Activated CD8-positive, alpha-beta memory T cell treated with anti-CD3 and anti-CD28 coated beads for 24 hours (primary cell): ENCODE measurements at places on chromosomes 16 and 17.
A peak's percentile ranks its signal among the peaks of the same experiment; 100 is the strongest.

GRCh38 chr17:10295728-10296343 is 77.0 kb downstream of the MYH13 start:
- DNase-seq, result peak; percentile 60

GRCh38 chr17:51667706-51668083 is 407.3 kb downstream of the UTP18 start:
- DNase-seq, result no peak

- no peak for DNase-seq
Observed at GRCh38 chr17:79341222-79341780, 266.7 kb downstream of the ENGASE start.

- no peak for DNase-seq
Observed at GRCh38 chr16:27547134-27547533, 2.6 kb downstream of the GTF3C1 start.

DNA sequence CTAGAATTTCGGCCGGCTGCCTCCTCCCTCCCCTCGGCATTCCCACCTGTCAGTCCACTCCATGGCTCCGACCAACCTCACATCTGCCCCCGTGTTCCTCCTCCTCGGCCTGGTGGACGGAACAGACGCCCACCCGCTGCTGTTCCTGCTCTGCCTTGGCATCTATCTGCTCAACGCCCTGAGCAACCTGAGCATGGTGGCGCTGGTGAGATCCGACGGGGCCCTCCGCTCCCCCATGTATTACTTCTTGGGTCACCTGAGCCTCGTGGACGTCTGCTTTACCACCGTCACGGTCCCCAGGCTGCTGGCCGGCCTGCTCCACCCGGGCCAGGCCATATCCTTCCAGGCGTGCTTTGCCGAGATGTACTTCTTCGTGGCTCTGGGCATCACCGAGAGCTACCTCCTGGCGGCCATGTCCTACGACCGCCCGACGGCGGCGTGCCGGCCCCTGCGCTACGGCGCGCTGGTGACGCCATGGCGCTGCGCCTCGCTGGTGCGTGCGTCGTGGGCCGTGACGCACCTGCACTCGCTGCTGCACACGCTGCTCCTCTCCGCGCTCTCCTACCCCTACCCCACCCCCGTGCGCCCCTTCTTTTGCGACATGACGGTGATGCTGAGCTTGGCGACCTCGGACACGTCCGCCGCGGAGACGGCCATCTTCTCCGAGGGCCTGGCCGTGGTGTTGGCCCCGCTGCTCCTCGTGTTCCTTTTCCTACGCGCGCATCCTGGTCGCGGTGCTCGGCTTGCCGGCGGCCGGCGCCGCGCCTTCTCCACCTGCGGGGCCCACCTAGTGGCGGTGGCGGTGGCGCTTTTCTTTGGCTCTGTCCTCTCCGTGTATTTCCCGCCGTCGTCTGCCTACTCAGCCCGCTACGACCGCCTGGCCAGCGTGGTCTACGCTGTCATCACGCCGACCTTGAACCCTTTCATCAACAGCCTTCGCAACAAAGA is at the start of gene OR3A2:
TSS of gene OR3A2 (minus strand) at position 440 of the 948 bp plus-strand sequence.
- DNase-seq, result no peak

DNA sequence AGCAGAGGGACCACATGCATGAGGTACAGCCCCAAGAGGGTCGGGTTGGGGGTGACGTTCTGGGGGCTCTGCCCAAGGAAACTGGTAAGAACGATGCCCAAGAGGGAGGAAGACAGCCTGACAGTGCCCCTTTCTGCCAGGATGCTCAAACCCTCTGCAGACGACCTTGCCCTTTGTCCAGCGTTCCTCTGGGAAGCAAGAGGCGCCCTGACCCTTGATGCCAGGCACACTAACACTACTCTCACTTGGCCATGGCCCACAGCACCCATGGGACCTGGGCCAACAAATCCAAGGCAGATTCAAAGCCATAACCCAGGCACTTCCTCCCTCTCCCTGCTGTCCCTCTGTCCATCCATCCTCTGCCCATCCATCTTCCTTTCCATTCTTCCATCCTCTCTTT is 20.4 kb downstream of the TK2 start:
- no peak for DNase-seq

GRCh38 chr17:41919840-41920579 is 1.3 kb upstream of the ACLY start:
- DNase-seq, result no peak

DNA sequence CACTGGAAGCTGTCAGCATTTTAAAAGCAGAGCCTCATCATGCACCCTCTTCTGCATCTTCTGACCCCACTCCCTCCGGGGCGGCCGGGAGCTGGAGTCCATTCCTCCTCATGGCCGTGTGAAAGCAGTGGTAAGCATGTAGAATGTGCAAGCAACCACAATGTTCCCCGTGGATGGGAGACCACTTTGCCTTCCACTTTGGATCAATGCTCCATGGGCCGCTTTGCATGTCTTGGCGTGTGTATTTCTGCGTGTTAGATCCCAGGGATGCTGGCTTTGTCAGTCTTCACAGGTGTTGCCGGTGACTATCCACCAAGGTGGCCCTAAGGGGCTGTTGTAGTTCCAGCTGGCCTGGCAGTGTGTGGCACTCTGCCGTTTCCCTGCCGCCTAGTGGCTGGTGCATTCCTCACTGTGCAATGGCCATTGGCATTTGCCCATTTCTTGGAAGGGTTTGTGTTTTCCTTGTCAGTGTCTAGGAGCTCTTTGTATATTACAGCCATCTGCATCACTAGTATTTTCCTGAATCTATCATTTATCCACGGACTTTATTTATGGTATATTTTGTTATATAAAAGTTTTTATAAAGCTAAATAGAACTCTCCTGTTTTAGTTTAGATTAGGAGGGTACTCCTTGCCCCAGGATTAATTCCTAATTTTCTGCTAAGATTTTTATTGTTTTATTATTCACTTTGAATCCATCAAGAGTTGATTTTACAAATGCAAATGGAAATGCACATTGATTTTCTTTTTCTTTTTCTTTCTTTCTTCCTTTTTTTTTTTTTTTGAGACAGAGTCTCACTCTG is 5.8 kb upstream of the ALDH3A1 start:
- DNase-seq, result no peak

DNA sequence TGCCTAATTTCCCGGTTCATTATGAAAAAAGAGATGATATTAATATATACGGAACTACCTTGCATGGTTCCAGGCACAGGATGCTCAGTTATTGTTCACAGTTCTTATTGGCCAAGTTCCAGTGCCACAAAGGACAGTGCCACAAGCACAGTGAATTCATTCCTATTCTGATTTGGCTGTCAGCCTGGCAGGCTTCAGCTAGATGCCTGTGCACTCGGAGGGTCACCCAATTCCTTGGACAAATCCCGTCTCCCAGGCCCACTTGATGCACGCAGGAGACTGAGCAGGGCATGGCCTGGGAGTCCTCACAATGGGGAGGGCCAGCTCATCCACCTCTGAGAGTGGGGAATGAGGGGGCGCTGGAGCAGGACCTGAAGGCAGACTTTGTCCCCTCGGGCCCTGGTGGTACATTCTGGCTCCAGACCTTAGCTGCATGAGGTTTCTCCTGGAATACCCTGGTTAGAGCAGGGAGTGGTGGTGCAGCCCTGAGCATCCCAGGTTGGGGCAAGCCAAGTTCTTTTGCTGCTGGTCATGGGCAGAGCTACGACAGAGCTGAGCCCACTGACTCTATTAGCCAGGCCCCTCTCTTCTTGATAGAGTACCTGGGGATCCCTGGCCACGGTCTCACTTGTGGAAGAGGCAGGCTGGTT is 41.4 kb downstream of the MIS12 start:
- no peak for DNase-seq

DNA sequence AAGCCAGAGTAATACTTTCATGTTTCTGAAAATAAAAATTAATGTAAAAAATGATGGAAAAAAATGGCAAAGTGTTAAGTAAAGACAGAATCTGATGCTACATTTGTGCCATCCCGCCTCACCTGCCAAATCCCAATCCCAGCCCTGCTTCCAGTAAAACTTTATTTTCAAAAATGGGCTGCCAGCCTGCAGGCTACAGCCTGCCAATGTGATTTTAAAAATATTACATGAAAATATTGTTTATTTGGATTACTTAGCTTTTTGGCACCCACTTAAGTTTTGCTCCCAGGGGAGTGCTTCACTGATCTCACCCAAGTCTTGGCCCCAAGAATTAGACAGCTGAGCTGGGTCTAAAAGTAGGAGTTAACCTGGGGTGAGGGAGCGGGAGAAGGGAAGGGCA is 112.8 kb downstream of the C16orf78 start:
- no peak for DNase-seq

DNA sequence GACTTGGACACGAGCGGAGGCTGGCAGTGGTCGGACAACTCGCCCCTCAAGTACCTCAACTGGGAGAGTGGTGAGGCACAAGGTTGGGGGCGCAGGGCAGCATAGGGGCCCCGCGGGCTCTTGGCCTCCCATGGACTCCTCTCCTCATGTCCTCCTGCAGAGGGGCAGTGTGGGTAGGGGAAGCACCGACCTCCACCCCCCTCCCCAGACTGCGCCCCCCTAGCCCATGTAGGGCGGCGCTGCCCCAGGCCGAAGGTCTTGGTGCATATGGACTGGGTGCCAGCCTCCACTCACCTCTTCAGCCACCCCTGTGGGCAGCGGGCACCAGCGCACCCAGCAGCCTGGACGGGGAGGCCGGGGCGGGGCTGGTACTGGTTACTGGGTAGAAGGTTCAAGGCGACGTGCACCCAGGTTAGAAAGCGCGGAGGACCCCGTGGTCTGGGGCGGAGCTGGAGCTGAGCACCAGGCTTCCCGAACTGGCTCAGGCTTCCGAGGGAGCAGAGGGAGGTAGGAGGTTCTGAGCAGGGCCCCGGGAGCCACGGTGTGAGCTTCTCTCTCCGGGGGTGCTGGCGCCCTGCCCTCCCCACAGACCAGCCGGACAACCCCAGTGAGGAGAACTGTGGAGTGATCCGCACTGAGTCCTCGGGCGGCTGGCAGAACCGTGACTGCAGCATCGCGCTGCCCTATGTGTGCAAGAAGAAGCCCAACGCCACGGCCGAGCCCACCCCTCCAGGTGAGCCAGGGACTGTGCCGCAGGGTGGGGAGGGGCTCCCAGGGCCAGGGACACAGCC is 39.5 kb downstream of the MRC2 start:
- DNase-seq, result no peak

DNA sequence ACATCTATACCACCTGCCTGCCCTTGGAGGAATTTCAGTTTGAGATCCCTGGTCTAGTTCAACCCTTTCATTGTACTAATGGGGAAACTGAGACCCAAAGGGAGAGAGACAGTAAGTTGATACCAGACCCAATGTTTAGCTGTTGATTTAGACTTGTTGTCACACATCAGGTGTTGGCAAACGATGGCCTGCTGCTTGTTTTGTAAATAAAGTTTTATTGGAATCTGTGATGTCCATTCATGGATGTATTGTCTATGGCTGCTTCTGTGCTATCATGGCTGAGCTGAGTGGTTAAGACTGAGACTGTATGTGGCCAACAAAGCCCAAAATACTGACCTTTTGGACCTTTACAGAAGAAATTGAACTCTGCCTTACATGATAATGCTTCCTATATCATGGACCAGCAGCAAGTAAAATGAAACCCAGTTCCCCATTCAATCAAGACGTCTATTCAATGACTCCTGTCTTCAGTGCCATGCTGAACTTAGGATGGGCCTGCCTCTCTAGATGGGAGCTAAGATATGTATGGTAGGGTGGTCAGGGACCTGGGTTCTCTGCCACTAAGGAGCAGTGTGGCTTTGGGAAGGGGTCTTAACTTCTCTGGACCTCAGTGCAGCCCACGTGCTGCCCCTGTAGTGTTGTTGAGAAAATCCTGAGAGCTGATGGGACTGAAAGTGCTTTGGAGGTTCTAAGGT is 111.0 kb downstream of the IRX5 start:
- DNase-seq, result peak; percentile 5

GRCh38 chr16:14511800-14512135 is 118.3 kb downstream of the PARN start:
- DNase-seq, result no peak

- DNase-seq, result no peak
Observed at GRCh38 chr16:89695875-89696669, 5.4 kb downstream of the SPATA2L start.

GRCh38 chr16:8877894-8878522 is 4.1 kb upstream of the LITAFD start:
- DNase-seq, result no peak

DNA sequence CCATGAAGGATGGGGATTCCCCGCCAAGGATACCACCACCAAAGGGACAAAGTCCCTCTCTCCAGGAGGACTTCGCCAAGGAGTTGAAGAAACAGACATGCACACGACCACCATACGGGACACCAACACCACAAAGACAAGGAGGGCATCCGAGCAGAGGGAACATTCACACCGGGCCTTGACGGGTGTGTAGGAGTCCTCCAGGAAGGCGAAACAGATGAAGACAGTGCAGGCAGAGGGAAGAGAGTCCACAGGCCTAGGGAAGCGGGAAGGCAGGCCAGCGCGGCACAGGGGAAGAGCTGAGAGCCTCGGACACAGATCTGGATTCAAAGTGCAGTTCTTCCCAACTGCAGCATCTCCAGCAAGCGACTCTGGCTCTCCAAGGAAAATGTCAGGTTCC is 10.8 kb downstream of the COTL1 start:
- DNase-seq, result no peak
